ENCODE measurements at places on chromosomes 2 and 18.

GRCh38 chr2:123747326-123747725 is 277.8 kb upstream of the CNTNAP5 start:
- no peak for DNase-seq

- no peak for DNase-seq
Observed at GRCh38 chr2:45177870-45178269, 168.6 kb upstream of the SIX2 start.

- DNase-seq = no peak
Observed at GRCh38 chr2:113901943-113902342, 12.1 kb downstream of the ACTR3 start.

DNA sequence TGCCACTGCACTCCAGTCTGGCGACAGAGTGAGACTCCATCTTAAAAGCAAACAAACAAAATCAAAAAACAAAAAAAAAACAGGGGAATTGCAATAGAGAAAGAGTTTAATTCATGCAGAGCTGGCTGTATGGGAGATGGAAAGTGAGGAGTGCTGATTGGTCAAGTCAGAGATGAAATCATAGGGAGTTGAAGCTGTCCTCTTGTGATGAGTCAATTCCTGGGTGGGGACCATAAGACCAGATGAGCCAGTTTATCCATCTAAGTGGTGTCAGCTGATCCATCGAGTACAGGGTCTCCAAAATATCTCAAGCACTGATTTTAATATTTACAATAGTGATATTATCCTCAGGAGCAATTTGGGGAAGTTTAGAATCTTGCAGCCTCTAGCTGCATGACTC is 45.3 kb downstream of the FRZB start:
- no peak for DNase-seq

DNA sequence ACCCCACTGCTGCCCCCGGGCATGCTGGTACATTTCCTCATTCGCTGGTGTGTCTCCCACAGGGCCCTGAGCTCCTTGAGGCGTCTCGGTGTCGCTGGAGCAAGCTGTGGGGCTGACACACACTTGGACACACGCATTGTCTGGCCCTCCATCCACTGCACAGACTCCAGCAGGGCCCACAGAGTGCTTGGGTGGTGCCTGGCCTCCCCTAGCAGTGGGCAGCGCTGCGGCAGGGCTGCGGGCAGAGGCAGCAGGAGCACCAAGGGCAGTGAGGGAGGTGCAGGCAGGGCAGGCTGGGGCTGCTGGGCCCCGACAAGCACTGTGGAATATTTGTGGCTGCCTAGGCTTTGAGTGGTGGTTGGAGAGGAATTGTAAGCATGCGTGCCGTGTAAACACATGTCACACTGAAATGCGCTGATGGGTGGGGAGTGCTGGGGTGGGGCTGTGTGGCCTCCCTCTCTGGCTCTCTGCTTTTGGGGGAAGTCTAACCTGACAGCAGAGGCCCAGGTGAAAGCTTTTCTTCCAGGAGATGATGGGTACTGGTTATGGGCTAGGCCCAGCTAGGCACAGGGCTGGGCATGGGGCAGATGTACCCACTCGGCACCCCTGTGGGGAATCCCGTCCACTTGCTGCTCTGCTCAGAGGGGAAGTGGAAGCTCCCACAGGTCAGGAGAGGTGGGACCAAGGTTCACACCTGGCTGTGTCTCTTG is 55.5 kb upstream of the HS6ST1 start:
- no peak for DNase-seq

DNA sequence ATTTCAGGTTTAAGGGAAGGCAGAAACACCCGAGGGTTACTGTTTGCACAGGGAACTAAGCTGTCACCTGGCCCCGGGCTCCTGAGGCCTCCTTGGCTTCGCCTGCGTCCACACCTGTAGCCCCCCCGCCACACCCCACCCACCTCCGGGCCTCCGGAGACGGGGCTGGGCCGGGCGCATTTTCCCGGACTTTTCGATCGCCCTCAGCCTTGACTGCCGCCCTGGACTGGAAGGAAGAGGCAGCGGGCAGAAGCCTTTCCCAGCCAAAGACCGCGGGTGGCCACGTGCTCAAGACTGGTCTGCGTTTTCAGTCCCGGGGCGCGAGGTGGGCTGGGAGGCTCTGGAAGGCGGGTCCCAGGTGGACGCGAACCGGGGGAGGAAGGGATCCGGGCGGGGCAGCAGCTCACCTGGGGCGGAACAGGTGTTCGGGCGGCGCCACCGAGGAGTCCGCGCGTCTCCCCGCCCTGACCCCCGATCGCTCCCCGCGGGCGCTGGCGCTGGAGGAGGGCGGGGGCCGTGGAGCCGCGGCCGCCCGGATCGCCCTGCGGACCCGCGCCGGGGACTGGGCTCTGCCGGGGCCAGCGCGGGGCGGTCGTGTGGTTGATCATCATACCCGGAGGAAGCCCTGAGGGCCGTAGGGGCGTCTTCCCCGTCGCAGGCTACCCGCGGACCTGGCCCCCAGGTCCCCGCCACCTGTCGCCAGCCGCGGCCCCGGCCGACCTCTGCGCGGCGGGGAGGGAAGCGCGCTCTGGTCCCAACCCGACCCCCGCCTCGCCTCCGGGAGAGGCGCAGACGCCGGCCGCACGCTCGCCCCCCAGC is 3.2 kb downstream of the ID2 start:
- DNase-seq = peak; percentile 34

- peak; percentile 14 for DNase-seq
Observed at GRCh38 chr2:3606370-3607201, 11.7 kb downstream of the COLEC11 start.

GRCh38 chr18:58146099-58146498 is 102.1 kb downstream of the NEDD4L start:
- DNase-seq = no peak

DNA sequence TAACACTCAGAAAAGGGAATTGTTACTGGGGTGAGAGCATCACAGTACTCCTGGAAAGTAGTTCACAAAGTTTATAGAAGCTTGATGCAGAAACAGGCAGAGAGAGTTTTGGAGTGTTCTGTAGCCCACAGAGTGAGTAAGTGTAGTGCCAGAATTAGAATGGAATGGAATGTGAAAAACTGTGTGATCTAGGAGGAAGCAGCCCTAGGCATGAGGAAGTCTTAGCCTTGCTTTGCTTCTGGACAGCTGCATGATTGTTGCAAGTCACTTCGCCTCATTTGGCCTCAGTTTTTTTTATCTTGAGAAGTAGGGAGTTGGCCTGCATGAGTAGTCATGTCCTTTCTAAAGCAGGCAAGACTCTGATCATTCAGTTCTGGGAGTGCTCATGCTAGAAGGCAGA is 10.9 kb downstream of the SERPINB12 start:
- DNase-seq = no peak

- DNase-seq = no peak
Observed at GRCh38 chr18:22469926-22470247, 52.2 kb upstream of the CTAGE1 start.

DNA sequence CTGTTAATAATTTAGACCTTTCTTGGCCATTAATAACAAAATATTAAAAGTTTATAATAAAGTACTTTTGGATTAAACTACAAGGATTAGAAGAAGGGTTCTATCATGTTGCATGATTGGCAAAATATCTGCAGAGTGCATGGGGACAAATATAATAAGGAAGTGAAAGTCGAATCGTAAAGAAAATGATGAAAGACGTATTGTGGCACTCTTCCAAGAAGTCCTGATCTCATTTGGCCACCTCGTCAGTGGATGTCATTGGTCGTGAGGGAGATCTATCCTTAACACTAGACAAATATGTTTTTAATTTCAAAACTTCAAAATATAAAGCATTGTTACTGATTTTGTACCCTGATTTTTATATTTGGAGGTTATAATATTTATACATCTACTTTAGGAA is 197.7 kb upstream of the STON1 start:
- no peak for DNase-seq

- no peak for DNase-seq
Observed at GRCh38 chr18:79058007-79058406, 11.2 kb upstream of the ATP9B start.

GRCh38 chr2:241354668-241355658 is 1.1 kb upstream of the FARP2 start:
- DNase-seq = peak; percentile 76

GRCh38 chr18:60070631-60071030 is 170.8 kb downstream of the PMAIP1 start:
- DNase-seq = no peak

DNA sequence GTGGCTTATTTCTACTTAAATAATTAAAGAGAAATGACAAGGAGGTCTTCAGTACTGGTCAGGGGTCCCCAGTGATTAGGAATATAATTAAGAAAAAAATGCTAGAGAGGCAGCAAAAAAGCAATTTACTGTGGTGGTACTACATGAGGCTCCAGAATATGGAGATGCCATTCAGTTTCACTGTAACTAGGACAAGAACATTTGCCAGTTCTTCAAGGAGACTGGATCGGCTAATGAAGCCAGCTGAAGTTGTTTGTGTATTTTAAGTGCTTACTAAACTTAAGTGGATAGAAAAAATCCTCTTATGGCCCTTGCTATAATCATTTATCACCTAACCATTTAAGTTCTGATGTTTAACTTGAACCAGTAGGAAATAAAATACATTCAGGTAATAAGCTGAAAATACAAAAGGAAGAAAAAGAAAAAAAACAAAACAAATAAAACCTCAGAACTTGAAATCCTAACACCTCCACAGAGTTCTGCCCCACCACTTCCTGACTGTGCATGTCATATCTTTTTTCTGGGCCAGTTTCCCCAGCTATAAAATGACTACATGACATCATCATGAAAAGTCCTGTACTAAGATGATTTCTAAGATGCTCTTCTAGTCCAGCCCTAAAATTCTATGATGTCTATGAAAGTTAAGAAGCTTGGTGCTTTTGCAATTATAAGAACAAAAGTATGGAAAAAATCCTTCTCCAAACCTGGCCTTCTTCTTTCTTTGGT is 98.0 kb downstream of the TRABD2A start:
- DNase-seq = no peak

DNA sequence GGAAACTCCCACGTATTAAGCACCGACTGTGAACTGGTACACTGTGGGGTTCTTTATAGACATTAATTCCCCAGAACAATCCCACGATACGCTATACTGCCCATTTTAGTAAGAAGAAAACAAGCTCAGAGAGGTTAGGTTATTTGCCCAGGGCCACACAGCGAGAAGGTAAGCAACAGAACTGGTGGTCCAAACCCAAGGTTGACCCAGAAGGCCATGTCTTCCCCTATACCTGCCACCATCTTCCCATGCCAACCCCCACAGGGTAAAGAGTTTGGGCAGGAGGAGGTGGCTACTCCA is 69.9 kb downstream of the MARCO start:
- DNase-seq = no peak

- no peak for DNase-seq
Observed at GRCh38 chr2:76953733-76954347, 568.3 kb downstream of the LRRTM4 start.

DNA sequence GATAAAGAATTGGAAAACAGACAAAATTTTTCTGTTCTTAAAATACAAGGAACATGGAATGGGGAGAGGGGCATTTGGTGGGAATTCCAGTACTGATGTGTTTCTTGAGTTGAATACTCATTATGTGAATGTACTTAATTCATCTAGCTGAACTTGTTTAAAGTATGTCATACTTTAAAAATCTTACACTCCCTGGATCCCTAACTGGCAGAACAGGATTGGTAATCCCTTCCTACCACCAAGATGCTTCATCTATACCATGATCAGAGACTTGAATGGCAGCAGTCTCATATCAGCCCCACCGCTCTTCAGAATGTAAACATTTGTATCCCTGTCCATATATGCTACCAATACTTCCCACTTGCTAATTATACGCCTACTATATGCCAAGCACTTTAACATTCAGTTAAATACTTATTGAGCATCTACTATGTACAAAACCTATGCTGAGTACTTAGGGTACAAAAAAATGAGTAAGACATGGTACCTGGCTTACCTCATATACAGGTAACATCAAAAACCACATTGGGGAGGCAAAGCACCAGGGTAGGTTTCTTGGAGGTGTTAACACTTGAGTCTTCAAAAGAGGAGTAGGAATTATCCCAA is 5.3 kb downstream of the MEMO1 start:
- DNase-seq = no peak

GRCh38 chr2:15844211-15844801 is 96.0 kb upstream of the MYCN start:
- DNase-seq = no peak

DNA sequence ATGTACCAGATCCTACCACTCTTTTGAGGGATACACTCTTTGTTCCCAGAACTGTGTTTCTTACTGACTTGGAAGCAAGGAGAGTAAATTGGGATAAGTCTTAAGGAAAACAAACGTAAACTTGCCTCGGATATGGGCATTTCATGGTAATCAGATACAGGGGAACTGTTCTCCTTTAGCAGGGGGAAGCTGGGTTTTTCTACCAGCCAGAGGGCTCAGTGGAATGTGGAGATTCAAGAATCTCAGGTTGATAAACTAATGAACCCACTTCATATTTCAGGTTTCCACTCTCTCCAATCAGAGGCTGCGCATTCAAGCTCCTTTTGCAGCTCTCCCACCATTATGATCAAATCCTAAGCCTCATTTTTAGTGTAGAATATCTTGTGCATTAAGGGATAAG is 676.5 kb upstream of the FSHR start:
- no peak for DNase-seq

GRCh38 chr18:24734058-24734457 is 273.6 kb downstream of the HRH4 start:
- DNase-seq = no peak

GRCh38 chr2:150689590-150689989 is 202.1 kb upstream of the RND3 start:
- DNase-seq = no peak

GRCh38 chr2:3654011-3654410 is 4.0 kb upstream of the ALLC start:
- DNase-seq = no peak

DNA sequence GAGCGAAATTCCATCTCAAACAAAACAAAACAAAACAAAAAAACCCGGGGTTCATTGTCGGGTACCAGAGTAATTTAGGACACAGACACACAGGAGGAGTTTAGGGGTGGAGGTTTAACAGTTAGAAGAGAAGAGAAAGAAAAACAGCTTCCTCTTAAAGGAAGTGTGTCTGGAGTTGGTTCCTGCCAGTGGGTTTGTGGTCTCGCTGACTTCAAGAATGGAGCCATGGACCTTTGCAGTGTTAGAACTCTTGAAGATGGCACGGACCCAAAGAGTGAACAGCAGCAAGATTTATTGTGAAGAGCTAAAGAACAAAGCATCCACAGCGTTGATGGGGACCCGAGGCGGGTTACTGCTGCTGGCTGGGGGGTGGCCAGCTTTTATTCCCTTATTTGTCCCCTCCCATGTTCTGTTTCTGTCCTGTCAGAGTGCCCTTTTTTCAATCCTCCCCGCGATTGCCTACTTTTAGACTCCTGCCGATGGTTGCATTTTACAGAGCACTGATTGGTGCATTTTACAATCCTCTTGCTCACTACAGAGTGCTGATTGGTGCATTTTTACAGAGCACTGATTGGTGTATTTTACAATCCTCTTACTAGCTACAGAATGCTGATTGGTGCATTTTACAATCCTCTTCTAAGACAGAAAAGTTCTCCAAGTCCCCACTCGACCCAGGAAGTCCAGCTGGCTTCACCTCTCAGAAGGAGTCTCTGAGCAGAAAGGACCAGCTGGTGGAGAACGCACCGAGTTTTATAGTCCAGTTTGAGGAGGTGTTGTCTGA is 28.7 kb upstream of the ATP8B1 start:
- no peak for DNase-seq

Data from hypothalamus (tissue), 51 donors.